ENCODE measurements at places on chromosomes 7 and 10.

- no peak for DNase-seq
Measured at GRCh38 chr7:16933296-16934279, 51.8 kb upstream of the AGR3 start.

DNA sequence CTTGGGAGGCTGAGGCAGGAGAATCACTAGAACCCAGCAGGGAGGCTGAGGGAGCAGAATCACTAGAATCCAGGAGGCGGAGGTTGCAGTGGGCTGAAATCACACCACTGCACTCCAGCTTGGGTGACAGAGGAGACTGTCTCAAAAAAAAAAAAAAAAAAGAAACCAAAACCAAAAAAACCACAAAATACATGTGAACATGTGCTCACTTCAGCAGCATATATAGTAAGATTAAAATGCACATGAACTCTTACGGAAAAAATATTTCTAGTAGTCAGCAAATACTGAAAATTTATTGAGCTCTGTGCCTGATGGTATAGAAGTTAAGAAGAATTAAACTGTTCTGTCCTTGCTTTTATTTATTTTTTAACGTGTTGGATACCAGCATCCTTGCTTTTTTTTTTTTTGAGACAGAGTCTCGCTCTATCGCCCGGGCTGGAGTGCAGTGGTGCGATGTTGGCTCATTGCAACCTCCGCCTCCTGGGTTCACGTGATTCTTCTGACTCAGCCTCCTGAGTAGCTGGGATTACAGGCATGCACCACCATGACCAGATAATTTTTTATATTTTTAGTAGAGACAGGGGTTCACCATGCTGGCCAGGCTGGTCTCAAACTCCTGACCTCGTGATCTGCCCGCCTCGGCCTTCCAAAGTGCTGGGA, 9.6 kb upstream of the ZNF487 start:
- no peak for DNase-seq

DNA sequence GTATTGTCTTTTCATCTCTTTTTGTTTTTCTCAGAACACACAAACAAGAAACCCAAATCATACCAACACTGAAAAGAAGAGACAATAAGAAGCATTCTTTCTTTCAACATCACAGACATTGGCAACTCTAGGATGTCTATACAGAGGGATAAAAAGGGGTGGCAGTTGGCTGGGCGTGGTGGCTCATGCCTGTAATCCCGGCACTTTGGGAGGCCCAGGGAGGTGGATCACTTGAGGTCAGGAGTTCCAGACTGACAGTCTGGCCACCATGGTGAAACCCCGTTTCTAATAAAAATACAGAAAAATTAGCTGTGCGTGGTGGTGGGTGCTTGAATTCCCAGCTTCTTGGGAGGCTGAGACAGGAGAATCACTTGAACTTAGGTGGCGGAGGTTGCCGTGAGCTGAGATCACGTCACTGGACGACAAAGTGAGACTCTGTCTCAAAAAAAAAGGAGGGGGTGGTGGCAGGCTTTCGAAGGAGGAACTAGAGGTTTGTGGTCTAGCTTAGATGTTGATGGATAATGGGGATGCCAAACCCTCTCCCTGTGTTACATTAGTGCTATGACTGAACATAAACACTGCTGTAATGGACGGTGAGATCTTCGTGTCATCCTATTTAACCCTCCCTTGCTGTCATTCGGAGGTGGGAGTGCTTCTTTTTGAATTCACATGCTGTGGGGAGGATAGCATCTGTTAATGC, 9.4 kb downstream of the CNNM2 start:
- DNase-seq = no peak

DNA sequence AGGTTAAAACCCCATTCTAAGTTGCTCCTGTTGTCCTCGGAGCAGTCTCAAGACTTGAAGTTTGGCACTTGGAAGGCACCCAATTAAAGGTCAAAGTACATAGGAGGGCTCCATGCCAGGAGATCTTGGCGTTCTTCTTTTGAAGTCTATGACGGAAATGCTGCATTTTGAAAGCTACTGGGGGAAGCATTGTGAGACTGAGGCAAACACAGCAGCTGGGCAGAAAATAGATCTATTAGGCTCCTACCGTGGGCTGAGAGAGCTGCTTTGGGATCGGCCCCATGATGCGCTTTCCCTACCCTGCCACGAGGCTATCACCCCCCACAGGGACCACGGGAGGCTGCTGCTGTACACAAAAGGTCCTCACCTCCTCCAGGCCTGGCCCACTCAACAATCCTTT, 20.0 kb downstream of the KIAA1549 start:
- DNase-seq = no peak

DNA sequence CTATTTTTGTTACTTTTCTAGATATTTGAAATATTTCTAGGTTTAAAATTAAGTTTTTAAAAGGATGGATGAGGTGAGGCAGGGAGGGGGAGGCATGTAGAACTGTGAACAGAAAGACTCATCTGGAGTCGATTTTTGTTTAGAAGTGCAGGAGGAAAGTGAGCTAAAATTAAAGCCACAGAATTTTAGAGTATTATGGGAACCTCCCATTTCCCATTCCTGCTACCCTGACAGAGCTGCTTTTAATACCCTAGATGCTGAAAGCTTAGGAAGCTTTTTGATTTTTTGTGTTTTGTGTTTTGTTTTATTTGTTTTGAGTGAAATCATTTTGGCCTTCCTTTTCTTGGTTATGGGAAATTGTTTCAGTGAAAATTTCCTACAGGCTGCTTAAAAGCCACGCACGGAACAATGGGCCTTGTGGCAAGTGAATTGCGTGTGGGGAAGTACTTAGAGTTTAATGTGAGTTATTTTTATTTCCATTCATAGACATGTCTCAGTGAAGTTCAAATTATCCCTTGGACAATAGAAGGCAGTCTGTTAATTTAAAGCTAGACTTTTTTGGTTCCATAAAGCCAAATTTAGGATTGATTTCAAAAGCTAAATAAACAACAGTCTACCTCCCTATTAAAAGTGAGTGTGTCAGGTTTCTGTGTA, 102.0 kb upstream of the HDAC9 start:
- no peak for DNase-seq

GRCh38 chr7:47031786-47032535, 550.0 kb downstream of the TNS3 start:
- DNase-seq = peak; percentile 37

GRCh38 chr10:13904064-13904463, 317.3 kb downstream of the PRPF18 start:
- DNase-seq = no peak

- DNase-seq = no peak
Measured at GRCh38 chr10:49593998-49594397, 16.1 kb upstream of the SLC18A3 start.
